Activated naive CD4-positive, alpha-beta T cell (primary cell): ENCODE measurements at places on chromosomes 7 and 10.

GRCh38 chr10:8444630-8445029, 390.1 kb downstream of the GATA3 start:
- DNase-seq = no peak

- no peak for DNase-seq
These were observed 332.8 kb downstream of the PLXNA4 start for GRCh38 chr7:132243463-132243862.

- DNase-seq = no peak
These were observed 249.1 kb upstream of the TMEM72 start for GRCh38 chr10:44662051-44662450.

DNA sequence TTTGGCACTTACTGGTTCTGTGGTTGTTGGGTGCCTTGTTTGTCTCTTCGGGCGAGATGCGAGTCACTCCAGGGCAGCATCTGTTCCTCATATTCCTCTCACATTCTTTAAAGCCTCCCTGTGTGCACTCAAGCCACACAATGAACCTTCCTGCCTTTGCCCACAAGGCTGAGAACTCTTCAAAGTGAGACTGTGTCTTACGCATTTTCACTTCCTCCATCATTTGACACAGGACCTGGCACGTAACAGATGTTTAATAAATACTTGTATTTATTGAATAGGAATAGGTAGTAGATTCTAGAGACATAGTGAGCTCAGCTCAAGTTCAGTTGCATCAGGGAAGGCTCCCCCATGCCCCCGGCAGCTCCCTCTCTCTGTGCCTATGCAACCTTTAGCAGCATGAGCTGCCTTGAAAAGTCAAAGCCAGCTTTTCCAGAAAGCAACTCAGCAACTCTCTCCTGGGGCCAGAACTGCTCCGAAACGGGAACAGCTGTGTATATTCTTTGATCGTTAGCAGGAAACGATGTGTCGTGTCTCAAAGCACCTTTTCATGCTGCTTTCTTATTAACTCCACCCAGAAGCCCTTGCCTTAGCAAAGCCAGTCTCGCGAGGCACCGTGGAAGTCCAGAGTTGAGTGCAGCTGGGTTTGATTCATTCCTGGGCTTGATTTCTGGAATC, 97.5 kb downstream of the PFKFB3 start:
- DNase-seq = no peak

DNA sequence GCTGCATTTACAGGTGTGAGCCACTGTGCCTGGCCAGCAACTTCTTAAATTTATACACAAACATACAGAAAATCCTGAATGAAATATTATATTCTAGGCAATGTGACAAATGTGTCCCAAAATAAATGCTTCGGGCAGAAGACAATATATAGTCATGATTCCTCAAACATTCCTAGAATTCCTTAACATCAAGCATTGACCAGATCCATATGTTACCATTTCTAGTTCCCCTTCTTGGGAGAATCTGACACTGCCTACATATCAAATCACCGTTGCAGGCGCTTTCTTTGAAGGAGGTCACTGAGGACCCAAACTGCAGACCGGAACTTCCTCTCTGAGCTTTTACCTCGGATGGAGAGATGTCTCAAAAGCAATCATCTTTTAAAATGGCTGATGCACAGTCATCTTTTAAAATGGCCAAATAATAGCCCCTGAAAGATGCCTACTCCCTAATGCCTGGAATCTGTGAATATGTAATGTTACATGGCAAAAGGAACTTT, 323.5 kb downstream of the PHF14 start:
- no peak for DNase-seq

- DNase-seq = no peak
These were observed 6.3 kb downstream of the ZNF503 start for GRCh38 chr10:75395066-75395931.

- no peak for DNase-seq
These were observed 339.1 kb downstream of the HGF start for GRCh38 chr7:81430761-81431160.

DNA sequence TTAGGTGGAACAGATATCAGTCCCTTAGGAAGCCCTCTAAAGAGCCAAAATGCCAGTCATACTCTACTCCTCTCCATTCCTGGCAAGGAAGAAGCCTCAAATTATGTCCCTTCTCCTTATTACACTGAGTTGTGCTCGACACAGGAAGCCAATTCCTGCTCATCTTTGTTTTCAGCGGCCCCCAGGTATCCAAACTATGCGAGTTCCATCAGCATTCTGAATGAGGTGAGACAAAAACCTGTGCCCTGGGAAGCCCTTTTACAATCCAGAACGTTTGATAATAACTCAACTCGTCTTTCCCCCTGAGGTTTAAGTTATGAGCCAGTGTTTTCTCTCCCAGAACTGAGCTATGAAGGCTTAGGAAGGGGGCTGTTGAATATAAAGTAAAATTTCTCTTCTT, 580.5 kb downstream of the NXPH1 start:
- DNase-seq = no peak

GRCh38 chr10:5478694-5479305, 20.6 kb downstream of the CALML5 start:
- no peak for DNase-seq

GRCh38 chr7:142529591-142529990, 219.7 kb upstream of the PRSS1 start:
- no peak for DNase-seq

DNA sequence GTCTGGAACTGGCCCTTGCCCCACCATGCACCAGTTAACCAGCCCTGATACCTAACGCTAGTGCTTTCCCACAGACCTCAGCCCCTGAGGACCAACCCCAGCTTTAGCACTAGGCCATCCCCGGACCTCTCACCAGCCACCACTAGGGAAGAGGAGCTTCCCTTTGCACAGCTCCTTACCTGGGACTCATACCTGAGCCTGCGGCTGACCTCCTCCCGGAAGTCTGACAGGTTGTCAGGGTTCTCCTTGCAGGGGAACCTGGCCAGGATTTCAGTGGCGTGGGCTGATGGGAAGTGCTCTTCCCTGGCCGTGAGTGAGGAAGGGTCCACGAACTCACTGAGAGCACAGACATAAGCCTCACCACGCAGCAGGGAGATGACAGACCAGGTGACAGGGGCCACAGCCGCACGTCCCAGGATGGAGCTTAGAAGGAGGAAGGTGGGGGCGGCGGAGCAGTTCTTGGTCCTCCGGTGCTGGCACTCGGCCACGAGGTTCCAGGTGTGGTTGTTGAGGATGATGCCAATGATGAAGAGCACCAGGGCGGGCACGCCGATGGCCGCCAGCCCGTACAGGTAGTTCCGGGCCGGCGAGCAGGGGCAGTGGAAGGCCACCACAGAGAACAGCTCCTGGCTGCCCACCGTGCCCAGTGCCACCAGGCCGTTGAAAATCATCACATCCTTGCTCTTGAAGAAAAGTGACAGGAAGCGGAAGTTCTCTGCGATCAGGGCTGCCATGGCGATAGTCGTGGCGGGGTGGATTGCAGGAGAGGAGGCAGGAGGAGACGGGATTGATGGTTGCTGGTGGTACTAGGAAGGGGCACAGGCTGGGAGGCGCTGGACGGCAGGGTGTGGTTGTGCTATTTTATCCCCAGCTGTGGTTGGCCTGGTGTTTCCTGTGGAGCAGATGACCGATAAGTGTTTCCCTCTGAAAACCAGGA, 2.7 kb downstream of the CALHM2 start:
- no peak for DNase-seq
